ENCODE measurements at places on chromosomes 7 and 10.

DNA sequence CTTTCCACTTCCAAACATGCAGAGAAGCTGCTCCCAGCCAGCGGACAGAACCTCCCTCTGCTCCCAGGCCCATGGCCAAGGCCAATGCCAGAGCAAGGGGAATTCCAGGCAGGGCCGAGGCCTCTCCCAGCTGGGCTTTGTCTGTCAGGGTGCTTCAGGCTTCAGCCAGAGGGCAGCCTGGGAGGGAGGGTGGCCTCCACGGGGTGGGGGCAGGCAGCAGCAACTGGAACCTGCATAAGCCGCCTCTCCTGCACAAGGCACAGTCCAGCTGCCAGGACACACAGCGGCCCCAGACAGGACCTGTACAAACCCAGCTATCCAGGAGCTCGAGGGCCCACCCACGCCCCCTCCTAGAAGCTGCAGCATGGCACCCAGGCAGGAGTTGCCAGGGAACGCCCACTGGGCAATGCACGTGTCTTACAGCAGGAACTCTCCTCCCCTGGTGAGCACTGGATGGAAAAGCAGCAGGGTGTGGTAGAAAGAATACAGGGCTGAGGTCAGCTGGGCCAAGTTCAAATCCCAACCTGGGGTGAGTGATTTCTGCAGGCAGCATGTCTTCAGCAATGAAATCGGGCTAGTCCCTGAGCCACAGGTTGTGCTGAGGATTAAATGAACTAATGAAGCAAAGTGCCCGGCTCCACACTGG is 7.6 kb downstream of the FAM53B start:
- no peak for DNase-seq

GRCh38 chr7:51666751-51667150 is 350.1 kb upstream of the COBL start:
- no peak for DNase-seq

DNA sequence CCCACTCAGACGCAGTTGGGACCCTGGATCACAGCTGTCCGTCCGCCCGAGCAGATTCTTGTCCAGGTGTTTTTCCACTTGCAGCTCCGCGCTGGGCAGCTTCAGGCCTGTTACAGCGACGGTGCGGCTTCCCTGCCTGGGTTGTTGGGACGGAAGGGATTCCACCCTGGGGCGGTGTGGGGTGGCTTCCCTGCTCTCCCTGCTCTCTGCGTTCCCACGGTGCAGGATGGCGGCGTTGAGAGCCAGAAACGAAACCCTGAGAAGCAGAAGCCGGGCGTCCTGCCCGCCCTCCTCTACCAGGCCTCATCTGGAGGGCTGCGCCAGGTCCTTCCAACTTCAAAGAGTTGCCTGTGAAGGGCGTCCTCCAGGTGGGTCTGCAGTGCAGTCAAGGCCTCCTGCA is 194.4 kb downstream of the ADARB2 start:
- DNase-seq: no peak

GRCh38 chr10:14001298-14002040 is 329.3 kb downstream of the FRMD4A start:
- no peak for DNase-seq

GRCh38 chr10:29877793-29878491 is 181.4 kb downstream of the JCAD start:
- DNase-seq: no peak

DNA sequence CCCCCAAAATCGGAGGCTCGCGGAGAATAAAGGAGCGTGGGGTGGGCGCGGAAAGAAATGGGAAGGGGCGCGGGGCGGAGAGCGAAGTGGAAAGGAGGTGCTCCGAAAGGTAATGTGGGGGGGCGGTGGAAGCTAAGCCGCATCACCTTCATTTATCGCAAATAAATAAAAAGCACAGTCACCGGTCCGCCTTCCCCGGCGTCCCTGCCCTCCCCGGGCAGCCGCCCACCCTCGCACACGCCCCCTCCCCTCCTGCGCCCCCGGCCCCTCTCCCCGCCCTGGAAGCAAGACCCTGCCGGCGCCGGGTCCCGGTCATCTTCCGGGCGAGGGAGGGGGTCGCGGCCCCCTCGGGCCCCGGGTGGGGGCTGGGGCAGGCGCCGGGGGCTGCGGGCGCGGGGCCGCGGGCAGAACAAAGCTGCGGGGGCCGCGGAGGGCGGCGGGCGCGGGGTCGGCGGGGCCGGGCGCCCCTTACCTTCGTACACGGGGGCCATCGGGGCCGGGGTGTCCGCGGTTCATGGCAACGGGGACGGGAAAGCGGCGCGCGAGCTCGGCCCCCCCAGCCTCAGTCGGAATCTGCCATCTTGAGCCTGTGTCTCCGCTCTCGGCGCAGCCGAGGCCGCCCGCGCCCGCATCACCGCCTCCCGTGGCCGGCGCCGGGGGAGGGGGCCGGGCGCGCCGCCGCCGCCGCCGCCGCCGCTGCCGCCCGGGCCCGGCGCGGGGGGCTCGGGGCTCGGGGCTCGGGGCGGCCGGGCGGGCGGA is 486 bp downstream of the HIPK2 start:
- peak; percentile 28 for DNase-seq

DNA sequence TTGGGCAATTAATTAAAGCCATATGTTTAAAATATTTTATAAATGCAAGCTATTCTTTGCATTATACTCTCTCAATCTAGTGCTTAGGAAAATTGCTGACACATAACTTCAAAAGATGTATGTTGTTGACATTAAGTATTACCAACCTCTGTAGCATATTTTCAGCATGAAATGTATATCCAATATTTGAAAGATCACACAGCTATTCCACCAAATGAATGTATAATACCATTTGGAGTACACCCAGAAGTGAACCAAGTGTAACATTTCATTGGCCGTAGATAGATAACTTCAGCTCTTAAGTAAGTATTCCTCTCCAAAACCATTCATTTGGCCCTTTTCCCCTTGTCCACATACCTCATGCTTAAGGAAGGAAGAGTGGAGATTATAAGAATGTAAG is 104.6 kb downstream of the HECTD2 start:
- no peak for DNase-seq

DNA sequence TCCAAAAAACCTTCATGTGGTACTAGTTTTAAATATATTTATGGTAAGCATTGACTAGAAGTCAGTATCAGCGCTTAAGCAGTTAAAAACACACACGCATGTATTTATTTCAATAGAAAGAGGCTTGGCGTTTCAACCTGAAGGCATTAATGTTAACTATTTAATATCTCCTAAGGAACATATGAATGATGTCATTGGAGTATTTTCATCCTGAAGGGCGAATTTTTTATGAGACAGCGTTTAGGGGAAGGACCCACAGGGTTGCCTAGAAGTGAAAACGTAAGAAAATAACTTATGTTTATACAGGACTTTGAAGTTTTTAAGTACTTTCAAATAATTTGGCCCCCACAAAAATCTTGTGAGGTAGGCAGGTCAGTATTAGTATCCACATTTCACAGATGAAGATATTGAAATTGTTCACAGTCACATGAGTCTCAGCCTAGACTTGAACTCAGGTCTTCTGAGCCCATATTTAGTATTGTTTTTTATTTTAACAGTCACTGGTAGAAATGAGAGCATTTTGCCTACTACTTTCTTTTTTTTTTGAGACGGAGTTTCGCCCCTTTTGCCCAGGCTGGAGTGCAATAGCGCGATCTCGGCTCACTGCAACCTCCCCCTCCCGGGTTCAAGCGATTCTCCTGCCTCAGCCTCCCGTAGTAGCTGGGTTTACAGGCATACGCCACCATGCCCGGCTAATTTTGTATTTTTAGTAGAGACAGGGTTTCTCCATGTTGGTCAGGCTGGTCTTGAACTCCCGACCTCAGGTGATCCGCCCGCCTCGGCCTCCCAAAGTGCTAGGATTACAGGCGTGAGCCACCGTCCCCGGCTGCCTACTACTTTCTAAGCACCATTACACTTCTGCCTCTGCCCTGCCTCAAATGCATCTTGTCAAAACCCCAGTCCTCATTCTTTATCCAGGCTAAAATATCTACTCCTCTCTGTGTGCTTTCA is 1.8 kb downstream of the SLK start:
- no peak for DNase-seq

GRCh38 chr10:132906106-132906505 is 36.3 kb downstream of the CFAP46 start:
- DNase-seq: no peak

DNA sequence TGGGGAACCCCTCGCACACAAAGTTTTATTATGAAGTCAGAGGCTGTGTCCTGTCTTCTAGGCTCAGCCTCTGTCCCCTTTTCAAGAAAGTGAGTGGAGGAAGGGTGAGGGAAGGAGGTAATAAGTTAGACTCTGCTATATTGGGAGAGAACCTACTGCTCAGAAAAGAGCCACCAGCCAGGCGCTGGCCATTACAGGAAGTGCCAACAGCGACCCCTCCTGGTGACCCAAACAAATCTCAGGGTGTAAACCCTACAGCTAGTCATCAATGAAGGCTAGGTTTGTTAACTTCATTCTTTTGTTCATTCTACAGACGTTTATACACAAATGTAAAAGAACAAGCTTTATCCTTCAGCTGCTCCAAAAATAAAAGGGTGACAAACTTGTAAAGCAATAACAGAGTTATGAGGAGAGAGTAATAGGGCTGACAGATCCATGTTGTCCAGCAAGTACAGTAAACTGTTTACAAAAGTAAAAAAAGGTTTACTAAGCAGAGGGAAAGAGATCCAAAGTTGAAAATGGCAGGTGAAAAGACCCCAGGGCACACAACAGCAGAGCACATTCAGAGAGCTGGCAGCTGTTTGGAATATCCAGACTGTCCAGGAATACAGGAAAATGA is 82.7 kb downstream of the FAM204A start:
- peak; percentile 16 for DNase-seq

DNA sequence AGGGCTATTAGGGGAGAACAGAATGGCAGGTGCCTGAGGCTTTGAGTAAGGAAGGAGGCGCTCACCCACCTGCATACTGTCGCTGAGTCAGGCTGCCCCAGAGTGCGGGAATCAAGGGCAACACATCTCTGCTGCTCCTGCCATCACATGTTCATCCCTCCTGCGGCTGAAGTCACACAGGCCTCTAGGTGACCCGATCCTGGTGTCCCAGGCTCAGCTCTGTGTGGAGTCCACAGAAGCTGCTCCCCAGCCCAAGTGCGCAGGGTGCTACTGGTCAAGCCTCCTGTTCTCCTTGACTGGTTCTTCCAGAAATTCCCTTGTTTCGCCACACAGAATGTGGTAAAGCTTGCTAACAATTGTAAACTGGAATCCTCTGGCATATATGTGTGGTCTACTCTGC is 96.9 kb upstream of the IL6 start:
- DNase-seq: no peak

- DNase-seq: no peak
These were observed at the start of gene PON3 for GRCh38 chr7:95396136-95397032. TSS of gene PON3 (minus strand) at chr7:95396375. CDS start at chr7:95396350, 25 bp downstream.

DNA sequence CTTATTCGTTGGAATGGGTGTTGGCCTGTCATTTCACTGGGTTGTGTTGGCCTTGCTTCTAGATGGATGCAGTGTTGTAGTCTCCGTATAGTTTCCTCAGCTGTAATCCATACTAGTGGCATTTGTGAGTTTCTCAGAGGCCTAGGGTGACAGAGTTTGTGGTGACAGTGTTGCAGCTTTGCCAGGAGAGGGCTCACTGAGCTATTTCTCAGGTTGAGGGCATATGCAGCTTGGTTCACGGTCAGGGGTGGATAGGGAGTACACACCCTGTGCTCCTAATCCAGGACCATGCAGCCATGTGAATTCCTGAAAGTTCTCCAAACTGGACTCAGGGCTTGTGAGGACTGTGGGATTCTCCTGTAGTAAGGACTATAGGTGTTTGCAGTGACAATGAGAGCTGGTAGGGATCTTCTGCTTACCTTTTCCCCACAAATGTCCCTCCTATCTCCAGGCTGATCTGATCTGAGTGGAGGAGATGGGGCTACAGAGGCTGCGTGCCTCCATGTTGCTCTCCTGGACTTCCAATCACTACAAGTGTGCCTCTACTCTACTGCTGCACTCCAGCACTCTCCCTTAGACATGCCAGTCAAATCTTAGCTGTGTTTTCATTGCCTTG is 229.0 kb downstream of the STK31 start:
- DNase-seq: no peak

GRCh38 chr7:124801330-124801895 is 35.8 kb upstream of the GPR37 start:
- DNase-seq: no peak

- no peak for DNase-seq
These were observed 13.1 kb downstream of the LRRC4 start for GRCh38 chr7:128017862-128018845.

DNA sequence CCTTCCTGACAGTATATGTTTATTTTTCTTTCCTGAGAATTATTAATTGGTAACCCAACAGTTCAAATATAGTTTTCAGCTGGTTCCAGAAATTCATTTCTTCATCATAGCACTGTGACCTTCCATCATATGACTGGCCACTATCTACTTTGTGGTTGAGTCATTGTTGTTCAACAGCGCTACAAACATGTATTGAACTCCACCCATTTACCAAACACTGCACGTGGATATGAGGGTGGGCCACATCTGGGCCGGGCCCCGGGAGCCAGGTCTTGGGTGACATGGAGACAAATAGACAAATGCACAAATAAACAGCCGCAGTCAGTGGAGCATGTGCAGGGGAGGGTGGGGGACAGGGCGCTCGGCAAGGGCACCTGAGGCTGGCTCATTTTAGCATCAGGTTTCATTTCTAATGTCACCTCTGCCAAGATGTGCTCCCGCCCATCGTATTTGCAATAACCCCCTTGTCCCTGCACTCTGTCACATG is 24.0 kb upstream of the EEPD1 start:
- DNase-seq: no peak

DNA sequence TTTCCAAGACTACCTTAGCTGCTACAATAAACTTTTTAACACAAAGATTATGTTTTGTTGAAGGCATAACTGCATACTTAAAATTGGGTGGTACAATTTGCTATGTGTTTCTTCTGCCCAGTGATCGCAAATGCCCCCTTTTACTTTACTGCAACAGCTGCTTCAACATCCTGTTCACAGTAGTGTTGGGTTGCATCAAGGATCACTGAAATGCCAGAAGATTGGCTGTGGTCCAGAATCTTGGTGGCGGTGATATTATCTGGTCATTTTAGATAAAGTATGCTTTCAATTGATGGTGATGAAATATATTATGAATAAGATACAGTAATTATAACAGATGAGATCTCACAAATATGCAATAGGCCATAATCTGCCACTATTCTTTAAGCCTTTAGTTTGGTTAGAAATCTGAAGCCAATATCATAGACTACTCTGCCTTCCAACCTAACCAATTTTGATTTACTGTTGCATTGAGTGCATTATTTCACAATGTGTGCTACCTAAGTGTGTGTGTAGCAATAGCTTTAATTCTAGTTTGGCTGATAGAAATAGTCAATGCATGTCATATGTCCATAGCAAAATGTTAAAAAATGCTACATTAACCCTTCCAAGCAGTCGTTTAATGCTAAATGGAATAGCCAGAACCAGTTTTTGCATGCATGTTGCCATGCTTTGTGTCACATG is 29.8 kb upstream of the ING3 start:
- DNase-seq: no peak

- DNase-seq: no peak
These were observed 77.8 kb downstream of the BAMBI start for GRCh38 chr10:28754930-28755718.

DNA sequence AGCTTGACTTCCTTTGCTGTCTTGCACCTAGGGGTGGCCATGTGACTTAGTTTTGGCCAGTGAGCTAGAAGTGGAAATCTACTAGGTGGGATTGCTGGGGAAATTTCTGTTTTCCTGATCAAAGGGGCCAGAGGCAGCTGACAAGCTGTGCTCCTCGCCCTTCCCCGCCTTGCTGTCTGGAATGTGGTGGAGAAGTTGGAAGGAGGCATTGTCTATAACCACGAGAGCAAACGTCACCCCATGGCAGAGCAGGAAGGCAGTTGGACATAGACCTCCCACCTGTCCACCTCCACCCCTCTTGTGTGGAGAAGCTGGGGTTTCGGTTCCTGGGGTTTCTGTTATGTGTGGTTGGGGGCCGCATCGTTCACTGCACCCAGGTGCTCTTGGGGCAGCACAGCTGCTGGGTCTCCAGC is 7.3 kb downstream of the SFRP5 start:
- no peak for DNase-seq

- no peak for DNase-seq
These were observed 312.3 kb downstream of the CAMK1D start for GRCh38 chr10:12661671-12662070.

Data from stimulated activated CD4-positive, alpha-beta T cell treated with anti-CD3 and anti-CD28 coated beads, Interleukin-2, amount 100 ng/mL, for 48 hours (primary cell).